EH (cell line): ENCODE measurements at places on chromosomes 5 and 9.

DNA sequence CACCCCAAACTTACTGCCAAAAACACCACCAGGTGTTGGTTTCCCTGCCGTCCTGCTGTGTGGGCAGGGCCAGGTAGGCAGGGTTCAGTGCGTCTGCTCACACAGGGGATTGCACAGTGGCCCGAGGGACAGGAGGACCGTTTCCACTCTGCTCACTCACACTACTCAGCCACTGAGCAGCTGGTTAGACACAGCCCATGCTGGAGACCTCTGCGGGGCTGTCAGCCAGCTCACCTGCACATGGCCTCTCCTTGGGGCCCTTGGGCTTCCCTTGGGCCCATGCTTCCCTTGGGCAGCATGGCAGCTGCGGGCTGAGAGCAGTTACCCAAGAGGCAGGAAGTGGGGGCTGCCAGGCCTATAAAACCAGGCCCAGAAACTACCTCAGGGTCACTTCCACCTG, 79.0 kb downstream of the SYK start:
- no peak for DNase-seq

DNA sequence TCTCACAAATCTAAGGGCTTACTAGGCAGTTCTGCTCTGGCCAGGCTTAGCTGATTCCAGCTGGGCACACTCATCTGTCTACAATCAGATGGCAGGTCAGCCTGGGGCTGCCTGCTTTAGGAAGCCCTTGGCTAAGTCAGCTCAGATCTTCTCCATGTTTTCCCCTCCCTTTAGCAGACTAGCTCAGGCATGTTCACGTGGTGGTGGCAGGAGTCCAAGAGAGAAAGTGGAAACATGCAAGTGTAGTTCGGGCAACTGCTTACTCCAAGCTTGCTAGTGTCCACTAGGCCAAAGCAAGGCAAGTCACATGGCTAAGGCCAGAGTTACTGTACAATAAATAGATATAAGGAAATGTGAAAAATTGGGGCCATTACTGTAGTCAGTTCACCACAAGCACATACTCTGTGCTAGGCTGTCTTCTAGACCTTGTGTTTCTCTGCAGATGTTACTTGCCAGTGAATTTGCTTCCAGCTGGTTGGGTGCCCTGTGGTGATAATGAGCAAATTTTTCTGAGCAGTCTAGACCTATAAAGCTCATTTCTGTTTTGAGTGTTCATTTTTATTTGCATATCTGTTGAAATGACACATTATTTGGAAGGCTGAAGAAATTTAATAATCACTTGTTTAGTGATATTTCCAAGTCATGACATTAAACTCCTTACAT, 38.3 kb downstream of the RECK start:
- peak; percentile 84 for DNase-seq

DNA sequence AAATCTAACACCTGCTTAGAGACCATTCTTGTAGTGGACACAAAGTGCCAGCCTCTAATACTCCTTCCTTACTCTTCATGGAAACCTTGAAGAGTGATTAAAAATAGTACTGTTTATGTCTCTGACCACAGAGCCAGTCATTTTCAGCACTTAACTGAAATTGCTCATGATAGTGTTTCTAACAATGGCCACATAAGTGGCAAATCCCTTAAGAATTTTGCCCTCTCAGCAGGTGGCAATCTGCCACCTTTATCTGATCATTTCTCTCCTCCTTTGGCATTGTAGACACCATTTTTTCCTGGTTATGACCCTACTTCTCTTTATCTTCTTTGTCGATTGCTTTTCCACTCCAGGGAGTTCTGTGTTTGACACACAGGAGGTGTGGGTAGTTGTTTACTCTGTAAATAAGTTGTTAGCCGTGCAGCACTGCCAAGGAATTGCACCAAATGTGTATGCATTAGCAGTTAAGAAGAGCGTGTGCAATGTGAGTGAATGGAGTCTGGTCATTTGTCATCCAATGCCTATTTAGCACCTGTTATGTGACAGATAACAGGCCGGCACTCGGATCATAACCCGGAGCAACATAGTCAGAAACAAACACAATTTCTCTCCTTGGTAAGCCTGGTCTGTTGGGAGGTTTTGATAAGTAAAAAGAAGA, 36.8 kb upstream of the STARD4 start:
- peak; percentile 49 for DNase-seq

- DNase-seq, result peak; percentile 9
Measured at GRCh38 chr9:1939926-1940368, 75.2 kb upstream of the SMARCA2 start.

DNA sequence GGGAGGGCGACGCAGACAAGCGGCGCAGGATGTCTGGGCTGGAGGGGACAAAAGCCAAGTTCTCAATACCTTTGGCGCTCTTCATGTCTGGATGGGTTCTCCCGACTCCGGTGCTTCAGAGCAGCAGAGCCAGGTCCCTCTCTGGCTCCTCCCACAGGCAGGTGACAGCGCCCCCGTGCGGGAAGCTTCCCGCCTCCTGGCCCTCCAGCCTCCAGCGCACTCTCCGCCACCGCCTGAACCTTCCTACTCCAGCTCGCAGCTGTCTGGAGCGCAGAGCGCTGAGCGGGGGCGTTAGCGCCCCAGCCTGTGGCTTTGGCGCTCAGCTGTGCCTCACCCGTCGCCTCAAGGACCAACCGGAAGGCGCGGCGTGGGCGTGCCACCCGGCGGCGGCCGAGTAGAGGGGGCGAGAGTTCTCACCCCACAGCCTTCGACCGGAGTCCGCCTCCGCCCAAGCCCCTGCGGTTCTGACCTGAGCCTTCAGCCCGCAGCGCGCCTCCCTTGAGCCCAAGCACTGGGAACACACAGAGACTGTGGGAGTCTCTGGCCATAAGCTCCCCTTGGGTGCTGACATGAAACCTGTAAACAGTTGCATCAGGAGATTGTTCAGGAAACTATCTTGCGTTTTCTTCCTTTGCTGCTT, at the start of gene SLCO4C1:
Gene SLCO4C1 (minus strand): TSS at position 107 of the 640 bp plus-strand sequence. CDS start 22 bp downstream, at position 85.
- DNase-seq, result peak; percentile 3

GRCh38 chr9:128094950-128095544, 27.0 kb downstream of the SLC25A25 start:
- DNase-seq, result no peak

DNA sequence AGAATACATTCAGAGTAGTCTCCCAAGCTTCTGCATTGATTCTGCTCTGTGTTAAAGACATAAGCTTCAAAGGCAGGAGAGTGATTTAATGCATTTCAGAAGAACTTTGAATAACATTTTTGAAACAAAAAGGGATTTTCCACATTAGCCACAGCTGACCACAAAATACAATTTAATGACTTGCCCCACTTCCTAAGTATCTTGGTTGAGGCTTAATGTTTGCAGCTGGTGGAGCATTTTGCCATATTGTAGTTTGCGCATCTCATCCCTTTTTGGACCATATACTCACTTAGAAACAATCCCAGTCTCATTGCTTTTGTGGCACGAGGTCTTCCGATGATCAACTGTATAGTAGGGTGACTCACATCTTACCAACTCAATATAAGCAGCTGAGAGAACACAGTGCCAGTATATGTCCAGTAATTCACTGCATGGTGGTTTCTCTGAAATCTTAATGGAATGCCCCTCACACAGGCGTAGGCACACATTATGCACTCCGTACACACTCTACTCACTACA, 455.8 kb upstream of the PTGER4 start:
- peak; percentile 92 for DNase-seq

GRCh38 chr5:135444881-135445280, 2.3 kb downstream of the DCANP1 start:
- DNase-seq, result no peak

- DNase-seq, result peak; percentile 83
Measured at GRCh38 chr5:54764102-54765090, 221.0 kb downstream of the ESM1 start.

DNA sequence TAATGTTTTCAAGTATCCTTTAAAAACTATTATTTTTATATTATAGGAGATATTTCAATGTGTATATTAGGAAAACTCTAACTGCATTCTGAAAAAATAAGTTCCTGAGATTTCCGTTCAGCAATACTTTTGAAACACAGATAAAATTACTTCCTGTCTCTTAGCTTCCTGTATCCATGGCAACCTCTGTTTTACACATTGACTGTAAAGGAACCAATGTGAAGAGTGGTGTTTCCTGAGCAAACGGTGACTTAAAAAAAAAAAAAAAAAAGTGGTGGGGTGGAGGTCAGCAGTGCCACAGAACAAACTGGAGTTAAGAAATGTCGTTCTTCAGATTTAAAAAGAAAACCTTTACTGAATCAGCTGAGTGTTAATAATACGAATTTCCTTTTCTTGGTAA, at the start of gene LRRC70:
Gene LRRC70 (plus strand): TSS at position 280 of the 400 bp plus-strand sequence. CDS start 620 bp downstream, outside the sequence.
- DNase-seq, result peak; percentile 52

DNA sequence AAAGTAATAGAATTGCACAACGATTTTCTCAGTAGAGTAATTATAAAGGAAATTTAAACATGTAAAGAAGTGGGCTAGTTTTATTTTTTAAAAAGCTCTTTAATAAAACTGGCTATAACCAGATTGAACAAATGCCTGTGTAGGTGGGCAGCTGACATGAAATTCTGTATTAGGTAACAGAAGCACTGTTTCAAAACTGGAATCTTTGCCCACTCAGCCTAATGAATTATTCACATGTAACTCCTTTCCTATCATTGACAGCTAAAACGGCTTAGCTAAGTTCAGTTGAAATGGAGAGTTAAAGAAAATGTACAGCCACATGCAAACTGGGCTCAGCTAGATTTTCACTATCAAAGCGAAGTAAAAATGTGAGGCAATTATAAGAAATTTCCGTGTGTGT, 1300.1 kb upstream of the ACO1 start:
- DNase-seq, result no peak

DNA sequence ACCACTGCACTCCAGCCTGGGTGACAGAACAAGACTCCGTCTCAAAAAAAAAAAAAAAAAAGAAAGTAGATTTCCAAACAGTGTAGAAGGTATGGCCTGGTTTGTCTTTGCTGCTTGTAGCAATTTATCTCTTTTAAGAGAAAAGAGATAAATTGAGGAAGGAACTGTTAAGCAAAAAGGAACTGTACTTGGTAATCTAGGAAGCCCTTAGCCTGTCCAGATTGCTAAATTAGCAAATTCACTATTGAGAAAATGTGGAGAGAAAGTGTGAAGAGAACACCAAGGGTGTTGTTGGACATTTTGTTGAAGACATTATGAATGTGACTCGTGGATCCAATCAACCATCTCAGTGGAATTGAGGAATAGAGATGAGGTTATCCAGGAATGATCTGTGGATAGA, 13.0 kb upstream of the SUSD3 start:
- DNase-seq, result no peak

DNA sequence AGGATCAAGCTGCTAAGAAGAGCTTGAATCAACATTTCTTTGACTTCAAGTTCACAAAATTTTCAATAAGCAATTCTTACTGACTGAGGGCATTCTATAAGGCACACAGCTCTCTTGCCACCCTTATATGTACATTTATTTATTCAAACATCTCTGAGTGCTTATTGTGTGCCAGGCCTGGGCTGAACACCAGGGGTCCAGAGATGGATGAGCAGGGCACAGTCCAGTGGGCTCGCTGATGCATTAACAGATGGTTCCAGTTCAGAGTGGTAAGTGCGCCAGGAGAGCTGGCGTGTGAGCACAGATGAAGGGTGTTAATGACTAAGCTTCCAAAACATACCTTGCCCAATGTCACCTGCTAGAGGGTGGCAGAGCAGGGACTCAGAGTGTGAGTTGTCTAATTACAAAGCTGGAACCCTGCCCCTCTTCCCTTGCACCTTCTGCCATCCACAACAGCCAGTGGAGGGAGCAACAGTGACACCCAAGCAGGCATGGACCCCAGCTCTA, 24.6 kb downstream of the ALG2 start:
- no peak for DNase-seq

DNA sequence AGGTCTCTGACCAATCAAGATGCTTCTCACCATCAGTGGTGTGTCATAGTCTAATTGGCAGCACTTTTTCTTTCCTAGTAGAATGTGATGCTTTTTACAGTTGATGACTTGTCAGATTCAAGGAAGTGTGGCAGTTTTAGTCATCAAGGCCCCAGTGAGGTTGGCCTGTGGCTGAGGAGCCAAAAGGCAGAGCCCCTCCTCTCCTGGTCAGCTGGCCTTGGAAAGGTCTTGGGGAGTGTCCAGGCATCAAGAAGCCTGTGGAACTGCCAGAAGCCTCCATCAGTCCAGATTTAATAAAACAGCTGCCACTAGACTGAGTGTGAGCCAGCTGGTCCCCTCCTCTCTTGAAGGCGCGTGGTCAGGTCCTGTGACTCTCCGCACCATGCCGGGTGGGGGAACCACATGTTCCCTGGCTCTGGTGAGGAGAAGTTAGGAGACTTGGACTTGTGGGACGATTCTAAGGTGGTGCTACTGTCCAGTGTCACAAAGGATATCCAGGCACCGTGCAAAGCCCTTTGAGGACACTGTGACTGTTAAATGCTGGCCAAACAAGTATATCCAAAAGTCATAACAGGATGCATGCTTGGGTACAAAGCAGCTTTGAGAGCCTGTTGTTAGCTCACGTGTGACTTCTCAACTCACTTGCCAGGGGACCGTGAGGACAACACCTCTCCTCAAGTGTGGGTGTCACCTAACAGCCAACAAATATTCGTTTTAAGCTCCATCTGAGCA, 6.1 kb upstream of the ANGPTL2 start:
- DNase-seq, result peak; percentile 76

GRCh38 chr9:16824545-16825330, 45.7 kb downstream of the BNC2 start:
- peak; percentile 64 for DNase-seq

DNA sequence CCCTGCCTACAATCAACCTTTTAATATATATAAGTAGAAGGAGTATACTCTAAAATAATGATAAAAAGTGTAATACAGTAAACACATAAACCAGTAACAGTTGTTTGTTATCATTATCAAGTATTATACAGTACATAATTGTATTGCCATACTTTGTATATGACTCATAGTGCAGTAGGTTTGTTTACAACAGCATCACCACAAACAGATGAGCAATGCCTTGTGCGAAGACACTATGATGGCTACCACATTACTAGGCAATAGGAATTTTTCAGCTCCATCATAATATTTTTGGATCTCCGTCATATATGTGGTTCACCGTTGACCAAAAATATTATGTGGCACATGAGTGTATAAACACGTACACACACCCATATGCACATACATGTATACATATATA, 69.7 kb upstream of the APC start:
- DNase-seq, result peak; percentile 16

- DNase-seq, result no peak
Measured at GRCh38 chr5:56152437-56152836, 80.7 kb downstream of the ANKRD55 start.

- DNase-seq, result no peak
Measured at GRCh38 chr5:91532779-91533178, 149.7 kb upstream of the ARRDC3 start.

- DNase-seq, result no peak
Measured at GRCh38 chr5:44613936-44614335, 194.8 kb upstream of the MRPS30 start.

GRCh38 chr5:103445426-103446035, 117.1 kb downstream of the NUDT12 start:
- peak; percentile 56 for DNase-seq

GRCh38 chr9:135283671-135284070, 195.9 kb upstream of the PPP1R26 start:
- no peak for DNase-seq
